ENCODE measurements at places on chromosomes 1 and 21.
A peak's percentile ranks its signal among the peaks of the same experiment; 100 is the strongest.

- no peak for DNase-seq
These were observed 194.2 kb downstream of the LRRIQ3 start for GRCh38 chr1:74003806-74004205.

DNA sequence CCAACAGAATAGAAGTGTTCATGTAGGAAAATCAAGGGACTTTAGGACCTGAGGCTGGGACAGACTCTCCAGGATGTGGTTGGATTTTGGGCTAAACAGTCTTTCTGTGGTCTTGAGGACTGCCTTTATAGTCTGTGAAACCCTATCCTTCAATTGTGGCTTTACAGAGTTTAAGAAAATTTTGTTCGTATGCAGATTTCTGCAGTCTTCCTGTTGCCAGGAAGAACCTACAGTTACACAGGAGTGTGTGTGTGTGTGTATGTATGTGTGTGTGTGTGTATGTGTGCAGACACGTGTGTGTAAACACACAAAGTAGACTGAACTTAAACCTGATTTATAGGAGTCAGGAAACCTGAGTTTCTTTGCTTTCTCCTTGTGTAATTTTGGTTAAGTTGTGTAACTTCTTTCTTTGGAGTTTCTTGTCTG, 22.8 kb downstream of the NEK7 start:
- DNase-seq: no peak

DNA sequence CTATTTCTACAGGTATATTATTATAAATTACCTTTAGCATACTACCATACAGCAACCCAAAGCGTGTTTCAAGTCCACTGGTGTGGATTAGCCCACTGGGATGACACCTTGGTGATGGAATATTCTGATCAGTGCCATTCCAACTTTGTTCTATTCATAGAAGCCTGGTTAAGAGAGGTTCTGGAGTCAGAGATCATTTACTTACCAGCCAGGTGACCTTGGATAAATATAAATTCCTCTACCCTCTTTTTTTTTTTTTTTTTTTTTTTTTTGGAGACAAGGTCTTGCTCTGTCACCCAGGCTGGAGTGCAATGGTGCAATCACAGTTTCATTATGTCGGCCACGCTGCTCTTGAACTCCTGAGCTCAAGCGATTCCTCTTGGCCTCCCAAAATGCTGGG, at the start of gene SPATA45:
SPATA45 (minus strand) TSS at position 101 of the 400 bp plus-strand sequence. CDS start 11,500 bp downstream, outside the sequence.
- no peak for DNase-seq

GRCh38 chr1:17135530-17135929, 16.3 kb upstream of the PADI2 start:
- no peak for DNase-seq

DNA sequence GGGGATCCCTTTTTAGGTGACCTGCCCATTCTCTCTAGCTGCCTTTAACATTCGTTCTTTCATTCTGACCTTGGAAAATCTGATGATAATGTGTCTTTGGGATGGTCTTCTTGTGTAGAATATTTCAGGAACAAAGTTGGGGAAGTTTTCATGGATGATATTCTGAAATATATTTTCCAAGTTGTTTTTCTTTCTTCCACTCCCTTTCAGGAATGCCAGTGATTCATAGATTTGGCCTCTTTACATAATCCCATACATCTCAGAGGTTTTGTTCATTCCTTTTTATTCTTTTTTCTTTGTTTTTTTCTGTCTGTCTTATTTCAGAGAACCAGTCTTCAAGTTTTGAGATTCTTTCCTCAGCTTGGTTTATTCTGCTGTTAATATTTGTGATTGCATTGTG, 13.9 kb upstream of the SCMH1 start:
- no peak for DNase-seq

- DNase-seq: no peak
These were observed 19.6 kb upstream of the RBM15 start for GRCh38 chr1:110319332-110320167.

- DNase-seq: no peak
These were observed 64.0 kb upstream of the DIP2A start for GRCh38 chr21:46394595-46395104.

DNA sequence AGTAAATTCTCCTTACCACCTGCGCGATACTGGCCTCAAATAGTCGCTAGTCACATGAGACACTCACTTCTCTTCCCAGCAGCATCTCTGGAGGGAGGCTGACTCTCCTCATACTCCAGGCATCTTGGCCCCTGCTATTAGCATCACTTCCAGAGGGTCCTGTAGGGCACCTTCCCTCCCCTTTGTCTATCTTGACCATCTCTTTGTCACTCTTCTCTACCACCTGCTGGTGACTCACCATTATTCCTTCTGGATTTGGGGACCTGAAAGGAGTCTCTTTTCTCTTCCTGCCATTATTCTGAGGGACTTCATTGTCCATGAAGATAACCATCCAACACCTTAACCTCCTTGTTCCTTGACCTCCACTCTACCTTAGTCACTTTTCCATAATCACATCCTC, 31.7 kb upstream of the GPR37L1 start:
- DNase-seq: no peak

- DNase-seq: no peak
These were observed 39.5 kb downstream of the GATAD2B start for GRCh38 chr1:153883223-153883622.

GRCh38 chr1:231642618-231643017, 16.0 kb downstream of the DISC1 start:
- no peak for DNase-seq

DNA sequence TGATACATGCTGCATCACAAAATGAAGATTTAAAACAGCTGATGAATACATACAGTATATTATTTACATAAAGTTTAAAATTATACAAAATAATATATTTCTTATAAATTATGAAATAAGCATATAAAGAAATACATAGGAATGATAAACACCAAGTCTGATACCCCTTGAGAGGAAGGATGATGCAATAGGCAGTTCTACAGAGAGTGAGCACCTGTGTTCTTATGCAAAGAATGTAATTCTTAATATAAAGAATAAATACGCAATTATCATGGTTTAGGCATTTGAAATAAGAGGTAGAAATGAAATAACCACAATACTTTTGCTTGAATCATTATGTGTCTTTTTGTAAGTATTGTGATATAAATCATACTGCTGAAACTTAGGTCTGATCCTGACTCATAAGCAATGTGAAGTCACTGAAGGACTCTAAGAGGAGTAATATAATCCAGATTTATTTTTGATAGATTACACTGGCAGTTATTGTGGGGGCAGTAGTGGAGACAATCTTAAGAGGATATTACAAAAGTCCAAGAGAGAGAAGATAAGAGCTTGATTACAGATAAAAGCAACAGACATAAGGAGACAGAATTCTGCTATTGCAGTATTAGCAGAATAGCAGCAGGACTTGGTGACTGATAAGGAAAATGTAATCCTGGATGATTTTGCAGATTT, 39.0 kb downstream of the TTLL7 start:
- no peak for DNase-seq

- no peak for DNase-seq
These were observed 584 bp upstream of the C1orf141 start for GRCh38 chr1:67135354-67135753.

- no peak for DNase-seq
These were observed 53.8 kb upstream of the PRDX6 start for GRCh38 chr1:173423291-173423690.

DNA sequence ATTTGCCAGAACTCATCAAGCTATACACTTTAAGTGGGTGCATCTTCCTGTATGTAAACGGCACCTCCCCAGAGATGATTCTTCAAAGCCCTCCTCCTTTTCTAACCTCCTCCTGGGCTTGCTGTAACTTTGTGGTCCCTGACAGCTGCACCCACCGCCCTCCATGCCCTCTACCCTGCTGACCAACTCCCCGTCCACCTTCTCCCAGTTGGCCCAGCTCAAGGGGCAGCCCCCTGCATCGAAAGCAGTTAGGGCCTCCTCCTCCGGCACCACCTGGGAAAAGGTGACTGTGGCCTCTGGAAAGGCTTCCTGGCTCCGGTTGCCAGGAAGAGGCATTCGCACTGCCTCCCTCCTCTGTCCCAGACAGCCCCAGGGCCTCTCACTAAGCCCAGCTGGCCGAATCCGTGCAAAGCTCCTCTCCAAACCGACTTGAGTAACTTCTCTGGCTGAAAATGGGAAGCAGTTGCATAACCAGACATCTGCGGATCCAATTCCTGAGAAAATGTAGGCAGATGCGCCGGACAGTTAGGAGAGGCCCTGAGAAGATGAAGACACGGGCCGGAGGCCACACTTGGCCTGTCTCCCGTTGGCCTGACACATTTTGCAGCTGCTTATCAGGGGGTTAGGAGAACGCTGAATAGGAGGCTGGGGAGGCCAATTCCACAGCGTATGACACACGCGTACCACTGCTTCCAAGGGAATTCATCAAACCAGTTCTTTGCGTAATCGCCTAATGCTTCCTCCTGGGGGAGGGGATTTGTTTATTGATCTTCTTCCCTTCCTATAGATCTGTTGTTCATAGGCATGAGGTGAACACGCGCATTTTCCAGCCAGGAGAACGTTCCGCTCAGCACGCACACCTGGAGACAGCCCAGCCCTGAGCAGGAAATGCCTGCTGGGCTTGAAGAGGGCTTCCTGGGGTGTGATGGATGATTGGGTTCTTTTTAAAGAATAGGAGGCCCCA, 48.7 kb upstream of the COL6A2 start:
- peak; percentile 97 for DNase-seq

- no peak for DNase-seq
These were observed 43.8 kb downstream of the RUNX3 start for GRCh38 chr1:24886241-24886640.

DNA sequence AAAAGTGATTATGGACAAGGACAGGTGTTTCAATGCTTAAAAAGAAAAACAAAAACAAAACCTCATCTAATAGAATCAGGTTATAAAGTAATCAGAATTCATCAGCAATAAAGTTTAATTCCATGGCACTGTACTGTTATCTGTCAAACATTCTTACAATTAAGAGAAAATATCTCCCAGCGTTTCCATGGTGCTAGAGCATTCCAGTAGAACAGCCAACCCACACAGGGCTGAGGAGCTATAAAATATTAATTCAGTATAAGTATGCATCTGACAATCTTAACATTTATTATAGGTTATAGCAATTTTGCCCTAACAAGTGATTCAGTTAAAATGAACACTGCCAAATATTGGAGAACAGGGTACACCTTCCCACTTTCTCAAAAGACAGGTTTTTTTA, 128.7 kb upstream of the DEPDC1 start:
- no peak for DNase-seq

DNA sequence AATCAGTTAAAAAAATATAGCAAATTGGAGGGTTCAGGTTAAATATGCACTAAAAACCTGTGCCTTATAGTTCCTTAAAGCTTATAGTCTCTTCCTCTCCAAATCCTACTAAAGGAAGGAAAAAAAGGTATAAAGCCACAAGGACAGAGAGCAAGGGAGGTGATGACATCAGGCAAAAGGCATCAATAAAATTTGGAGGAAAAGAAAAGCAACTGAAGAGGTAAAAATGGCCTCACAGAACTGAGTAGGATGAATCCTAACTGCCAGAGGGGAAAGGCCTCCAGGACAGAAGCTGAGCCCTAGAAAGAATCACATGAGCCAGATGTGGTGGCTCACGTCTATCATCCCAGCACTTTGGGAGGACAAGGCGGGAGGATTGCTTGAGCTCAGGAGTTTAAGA, 8.1 kb downstream of the CCSAP start:
- no peak for DNase-seq

- DNase-seq: no peak
These were observed 3.6 kb upstream of the PLEKHG5 start for GRCh38 chr1:6495041-6495441.

GRCh38 chr1:62377043-62377562, 57.9 kb upstream of the KANK4 start:
- no peak for DNase-seq

DNA sequence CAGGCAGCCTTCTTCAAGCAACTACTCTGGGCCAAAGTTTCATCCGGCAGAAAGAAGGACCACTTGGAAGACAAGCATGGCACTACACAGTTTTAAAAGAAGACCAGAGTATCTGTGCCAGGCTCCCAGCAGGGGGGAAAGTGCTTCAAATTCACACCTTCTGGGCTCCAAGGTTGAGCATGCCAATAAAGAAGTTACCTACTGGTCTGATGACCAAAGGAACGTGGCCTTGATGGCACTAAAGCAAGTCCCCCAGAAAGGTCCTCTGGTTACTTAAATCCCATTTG, 73.5 kb downstream of the CD46 start:
- DNase-seq: no peak

DNA sequence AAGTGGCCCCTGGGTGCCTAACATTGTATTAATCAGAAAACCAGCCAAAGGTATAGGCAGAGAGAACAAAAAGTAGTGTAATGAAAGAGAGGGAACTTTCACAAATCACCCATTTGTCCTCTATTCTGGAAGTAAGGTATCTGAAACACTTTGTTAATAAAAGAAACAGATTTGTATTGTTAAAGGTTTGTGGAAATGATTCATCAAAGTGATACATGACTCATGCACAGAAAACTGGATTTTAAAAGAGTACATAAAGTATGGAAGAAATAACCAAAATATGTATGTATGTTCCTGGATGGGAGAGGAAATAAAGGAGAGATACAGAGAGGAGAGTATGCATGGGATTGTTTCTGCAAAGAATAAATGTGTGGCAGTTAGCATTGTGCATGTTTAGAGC, 126.8 kb downstream of the RGS21 start:
- no peak for DNase-seq

GRCh38 chr1:43237121-43237520, 32.7 kb upstream of the TMEM125 start:
- no peak for DNase-seq

DNA sequence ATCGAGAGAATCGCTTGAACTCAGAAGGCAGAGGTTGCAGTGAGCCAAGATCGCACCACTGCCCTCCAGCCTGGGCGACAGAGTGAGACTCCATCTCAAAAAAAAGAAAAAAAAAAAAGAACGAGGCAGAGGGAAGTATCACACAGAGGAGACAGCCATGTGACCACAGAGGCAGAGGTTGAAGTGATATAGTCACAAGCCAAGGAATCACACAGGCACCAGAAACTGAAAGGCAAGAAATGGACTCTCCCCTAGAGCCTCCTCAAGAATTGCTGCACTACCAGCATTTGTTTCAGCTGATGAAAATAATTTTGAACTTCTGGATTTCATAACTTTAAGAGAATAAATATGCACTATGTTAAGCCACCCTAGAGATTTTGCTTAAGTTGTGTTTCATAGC, 459.6 kb downstream of the PTPRC start:
- no peak for DNase-seq

DNA sequence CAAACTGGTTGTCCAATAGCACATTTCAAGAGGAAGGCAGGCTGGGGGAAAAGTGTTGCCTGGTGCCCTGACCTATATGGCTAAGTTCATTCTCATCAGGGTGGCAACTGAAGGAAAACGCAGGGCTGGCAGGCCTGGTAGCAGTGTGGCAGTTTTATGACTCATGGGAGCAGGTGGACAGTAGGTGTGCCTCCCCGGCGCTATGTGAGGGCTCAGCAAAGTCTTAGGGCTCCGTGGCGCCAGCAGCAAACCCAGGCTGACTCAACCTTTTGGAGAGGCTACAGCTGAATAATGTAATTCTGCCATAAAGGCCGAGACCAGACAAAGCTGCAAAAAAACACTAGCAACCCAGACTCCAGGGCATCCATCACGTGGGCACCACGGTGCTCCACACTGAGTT, 23.6 kb downstream of the GADD45A start:
- no peak for DNase-seq

- no peak for DNase-seq
These were observed 1.4 kb downstream of the S100A12 start for GRCh38 chr1:153374071-153374470.

- no peak for DNase-seq
These were observed at the start of gene PLPPR4 for GRCh38 chr1:99264201-99265021. Gene PLPPR4, plus strand, starts transcription at chr1:99264492. Its CDS starts 102 bp downstream, at chr1:99264594.

All from brain pericyte (primary cell).